Activated effector memory CD4-positive, alpha-beta T cell treated with Interleukin-2 at 50 U/mL for 16 hours (primary cell): ENCODE measurements at places on chromosomes 6 and 20.
A peak's percentile ranks its signal among the peaks of the same experiment; 100 is the strongest.

DNA sequence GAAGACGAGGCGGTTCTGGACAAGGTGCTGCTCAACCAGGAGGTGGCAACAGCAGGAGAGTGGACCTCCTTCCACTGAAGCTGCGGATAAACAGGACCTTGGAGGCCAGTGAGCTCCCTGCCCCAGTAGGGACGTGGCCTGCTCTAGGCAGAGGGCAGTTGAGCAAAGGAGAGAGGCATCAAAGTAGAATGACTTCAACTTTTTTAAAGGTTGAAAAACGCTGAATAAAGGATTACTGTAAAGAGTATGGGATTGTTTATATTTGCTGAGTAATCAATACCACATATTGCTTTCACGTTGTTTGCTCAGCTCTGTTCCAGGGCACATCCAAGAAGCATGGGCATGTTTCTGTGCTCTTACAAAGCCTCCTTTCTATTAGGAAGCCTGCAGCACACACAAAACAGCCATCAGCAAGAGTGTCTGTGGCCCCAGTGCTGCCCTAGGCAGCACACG, 48.1 kb downstream of the ERMARD start:
- DNase-seq, result no peak

GRCh38 chr6:89509777-89510281, 76.9 kb downstream of the ANKRD6 start:
- no peak for DNase-seq

GRCh38 chr20:53748821-53749421, 155.3 kb upstream of the ZNF217 start:
- DNase-seq, result no peak

- DNase-seq, result no peak
These were observed 204.7 kb upstream of the ARG1 start for GRCh38 chr6:131368198-131368911.

GRCh38 chr6:44211284-44211683, 5.4 kb upstream of the MYMX start:
- DNase-seq, result no peak

GRCh38 chr6:132392792-132393191, 8.5 kb downstream of the MOXD1 start:
- no peak for DNase-seq

DNA sequence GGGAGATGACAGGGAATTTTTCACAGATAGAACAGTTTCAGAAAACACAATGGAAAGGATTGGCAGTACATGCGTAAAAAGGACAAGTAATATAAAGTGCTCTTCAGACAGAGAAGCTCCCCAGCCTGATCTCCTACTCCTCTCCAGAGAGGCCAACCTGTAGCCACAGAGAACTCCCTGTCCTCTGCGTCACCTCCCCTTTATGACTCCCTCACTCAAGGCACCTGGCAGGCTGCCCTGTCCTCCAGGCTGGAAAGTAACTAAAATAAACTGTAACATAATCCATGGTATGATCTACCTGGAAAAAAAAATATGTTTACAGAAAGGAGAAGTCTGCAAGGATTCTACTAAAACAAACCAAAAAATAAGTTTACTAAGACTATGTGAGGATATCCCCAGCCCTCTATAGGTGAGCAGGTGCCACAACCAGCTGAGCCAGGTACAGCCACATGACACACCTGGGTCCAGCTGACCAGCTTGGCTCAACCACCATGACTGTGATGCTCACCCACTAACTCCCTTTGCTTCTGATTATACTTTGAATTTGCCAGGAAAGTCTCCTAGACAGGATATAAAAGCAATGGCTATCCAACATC, 29.2 kb downstream of the MBOAT1 start:
- DNase-seq, result no peak

DNA sequence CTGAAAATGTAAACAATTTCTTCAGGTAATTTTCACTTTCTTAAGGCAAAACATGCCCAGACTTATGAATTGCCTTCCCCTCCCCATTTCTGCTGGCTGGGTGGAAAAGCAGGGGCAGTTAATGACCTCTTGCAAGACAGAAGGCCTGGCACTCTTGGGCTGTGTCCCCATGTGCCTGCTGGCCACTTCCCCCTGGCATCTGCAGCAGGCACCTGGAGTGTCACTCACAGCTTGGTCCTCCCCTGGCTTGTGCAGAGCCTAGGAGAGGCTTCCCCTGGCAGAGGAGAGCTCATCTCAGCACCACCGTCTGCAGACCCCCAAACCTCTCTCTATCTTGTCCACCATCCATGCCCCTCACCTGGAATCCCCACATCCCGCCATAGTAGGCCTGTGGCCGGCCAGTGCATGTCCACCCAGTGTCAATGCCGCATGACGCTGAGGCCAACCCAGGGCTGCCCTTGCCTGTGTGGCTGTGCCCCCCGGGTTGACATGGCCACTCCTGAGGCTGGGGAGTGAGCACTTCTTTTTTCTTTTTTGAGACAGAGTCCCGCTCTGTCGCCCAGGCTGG, 83.5 kb upstream of the SLC22A23 start:
- no peak for DNase-seq

DNA sequence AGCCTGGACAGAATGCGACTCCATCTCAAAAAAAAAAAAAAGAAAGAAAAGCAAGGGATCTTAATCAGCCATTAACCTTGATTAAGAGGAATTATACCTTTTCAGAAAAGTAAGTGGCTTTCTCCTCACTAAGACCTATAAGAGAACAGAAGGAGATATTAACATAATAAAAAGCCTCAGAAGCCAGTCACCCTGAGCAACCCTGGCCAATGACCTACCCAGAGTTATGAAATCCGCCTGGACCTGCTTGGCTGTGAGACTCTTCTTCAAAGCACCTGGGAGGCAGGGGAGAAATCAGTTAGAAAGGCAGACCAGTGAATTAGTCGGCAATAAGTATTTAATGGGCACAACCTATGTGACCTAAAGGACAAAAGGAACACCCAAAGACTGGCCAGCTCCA, 32.7 kb upstream of the C20orf203 start:
- no peak for DNase-seq

GRCh38 chr6:163460307-163460782, 45.8 kb downstream of the QKI start:
- DNase-seq, result no peak

- no peak for DNase-seq
These were observed 89.7 kb upstream of the QKI start for GRCh38 chr6:163324688-163325389.

GRCh38 chr6:117074672-117075071, 190.7 kb upstream of the VGLL2 start:
- no peak for DNase-seq

- peak; percentile 64 for DNase-seq
These were observed 83.1 kb downstream of the IRF4 start for GRCh38 chr6:474453-475185.

GRCh38 chr6:125779924-125780539, 10.7 kb upstream of the NCOA7 start:
- DNase-seq, result peak; percentile 72

DNA sequence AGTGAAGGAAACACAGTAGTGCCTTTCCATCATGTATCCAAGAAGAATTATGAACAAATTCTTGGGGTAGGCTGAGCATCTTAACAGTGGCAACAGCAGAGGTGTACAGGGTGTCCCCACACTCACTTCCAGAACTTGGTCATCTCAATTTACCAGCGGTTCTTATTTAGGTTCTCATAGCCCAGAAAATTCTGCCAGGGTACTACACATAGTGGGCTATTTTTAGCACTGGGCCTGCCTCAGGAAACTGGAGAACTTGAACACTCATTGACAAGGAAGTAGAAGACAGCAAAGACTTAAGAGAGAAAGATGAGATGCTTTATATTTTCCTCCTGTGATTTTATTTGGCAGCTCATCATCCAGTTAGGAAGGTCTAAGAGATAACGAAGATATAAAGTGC, 71.8 kb upstream of the PHIP start:
- DNase-seq, result no peak

DNA sequence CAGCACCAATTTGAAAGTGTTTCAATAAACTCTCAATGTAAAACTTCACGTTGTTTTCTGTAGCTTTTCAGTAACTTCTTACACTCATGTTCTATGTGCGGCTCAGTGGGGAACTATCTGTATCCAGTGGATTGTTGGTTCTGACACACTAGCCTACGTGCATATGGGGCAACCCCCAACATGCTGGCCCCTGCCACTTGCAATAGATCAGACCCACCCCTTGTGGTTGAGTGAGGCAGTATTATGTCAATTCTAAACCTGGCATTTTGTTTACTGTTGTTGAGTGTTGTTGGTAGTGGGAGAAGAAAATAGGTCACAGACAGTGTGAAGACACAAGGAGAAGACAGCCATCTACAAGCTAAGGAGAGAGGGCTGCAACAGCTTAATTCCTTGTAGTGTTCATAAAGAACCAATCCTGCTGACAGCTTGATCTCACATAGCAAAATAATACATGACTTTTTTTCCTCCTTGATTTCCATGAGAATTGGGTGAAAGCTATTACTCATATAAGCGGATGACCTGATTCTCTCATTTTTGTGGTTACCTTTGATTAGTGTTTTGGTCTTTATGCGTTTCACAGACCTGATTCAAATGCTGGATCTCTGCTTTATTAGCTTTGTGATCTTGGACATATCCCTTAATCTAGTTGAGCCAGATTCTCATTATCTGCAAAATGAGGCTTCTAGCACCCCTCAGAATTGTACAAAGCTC, 320.4 kb downstream of the LAMA2 start:
- no peak for DNase-seq

GRCh38 chr6:120320481-120321162, 971.1 kb upstream of the MAN1A1 start:
- DNase-seq, result no peak

GRCh38 chr6:15927531-15928225, 201.2 kb upstream of the MYLIP start:
- no peak for DNase-seq

DNA sequence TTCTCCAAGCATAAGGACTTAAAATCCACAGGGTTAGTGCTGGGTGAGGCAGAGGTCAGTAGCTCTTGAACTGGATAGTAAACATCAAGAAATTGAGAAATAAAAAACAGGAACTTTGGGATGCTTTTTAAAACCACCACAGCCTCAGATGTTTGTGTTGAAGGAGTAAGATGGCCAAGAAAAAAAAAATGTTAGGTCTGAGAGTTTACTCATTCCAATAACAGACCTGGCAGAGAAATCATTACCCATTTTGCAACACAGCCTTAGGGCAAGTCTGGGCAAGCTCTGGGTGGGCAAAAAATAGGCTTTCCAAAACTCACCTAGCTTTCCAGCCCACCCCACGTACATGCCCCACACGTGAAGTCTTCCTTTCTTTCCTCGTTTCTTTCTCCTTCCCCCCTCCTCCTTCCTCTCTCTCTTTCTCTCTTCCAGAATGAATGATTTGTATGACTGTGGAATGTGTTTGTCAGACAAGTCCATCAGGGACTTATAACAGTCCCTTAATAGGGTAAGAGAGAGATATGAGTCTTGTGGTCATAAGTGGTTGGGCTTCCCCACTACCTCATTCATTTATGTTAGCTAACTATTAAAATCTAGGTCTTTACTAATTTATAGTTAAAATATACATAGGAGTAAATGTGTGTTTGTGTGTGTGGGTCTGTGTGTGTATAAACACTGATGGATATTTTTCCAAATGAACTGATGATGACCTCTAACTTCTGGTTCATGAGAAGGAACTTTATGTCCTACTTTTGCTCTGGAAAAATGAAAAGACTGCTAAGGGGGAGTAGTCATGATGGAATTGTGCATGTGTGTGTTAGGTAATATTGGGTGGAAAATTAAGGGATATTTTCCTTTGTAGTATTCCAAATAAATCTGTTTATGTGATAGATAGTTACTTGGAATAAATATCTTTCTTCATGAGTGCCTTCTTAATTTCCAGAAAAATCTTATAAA, 18.0 kb upstream of the DSE start:
- no peak for DNase-seq

DNA sequence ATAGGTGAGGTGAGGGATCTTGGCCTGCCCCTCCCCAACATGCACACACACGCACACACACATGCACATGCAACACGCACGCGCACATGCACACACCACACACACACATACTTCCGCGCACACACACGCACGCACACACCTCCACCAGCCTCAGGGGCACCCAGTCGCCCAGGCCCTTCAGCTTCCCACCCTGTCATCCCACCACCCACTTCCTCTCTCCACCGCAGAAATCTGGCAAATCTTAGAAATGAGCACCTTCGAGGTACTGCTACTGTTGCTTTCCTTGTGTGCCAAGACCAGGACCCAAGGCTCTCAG, 1.2 kb downstream of the SPDEF start:
- DNase-seq, result no peak

DNA sequence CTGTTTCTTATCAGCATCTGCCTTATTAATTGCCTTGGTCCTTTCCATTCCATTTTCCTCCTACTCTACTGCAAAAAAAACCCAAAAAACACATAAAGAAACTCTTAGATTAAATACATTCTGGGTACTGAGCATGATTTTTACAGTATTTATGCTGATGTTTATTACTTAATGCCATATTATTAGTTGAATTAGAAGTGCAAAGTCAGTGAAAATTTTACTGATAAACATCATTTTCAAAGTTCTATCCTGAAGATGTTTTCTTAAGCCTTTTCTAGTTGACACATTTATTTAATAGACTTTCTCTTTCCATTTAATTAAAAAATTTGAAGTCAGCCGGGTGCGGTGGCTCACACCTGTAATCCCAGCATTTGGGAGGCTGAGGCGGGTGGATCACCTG, 236.0 kb upstream of the RUNX2 start:
- no peak for DNase-seq

DNA sequence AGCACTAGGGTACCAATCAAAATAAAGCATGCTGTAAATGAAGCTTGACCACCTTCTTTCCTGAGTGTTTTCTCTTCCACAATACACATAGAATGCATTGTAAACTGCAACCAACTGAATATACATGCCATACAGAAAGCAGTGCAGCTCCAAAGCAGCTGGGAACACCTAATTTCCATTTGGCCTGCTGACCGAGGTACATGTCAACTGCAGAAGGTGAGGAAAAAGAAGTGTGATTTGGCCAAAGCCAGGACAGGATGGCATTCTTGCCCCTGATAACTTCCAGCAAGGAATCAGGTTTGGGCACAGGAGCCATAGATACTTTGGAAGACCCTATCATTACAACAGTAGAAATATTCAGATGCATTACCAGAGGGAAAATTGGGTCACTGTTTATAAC, 258.4 kb downstream of the SLC35F1 start:
- no peak for DNase-seq

DNA sequence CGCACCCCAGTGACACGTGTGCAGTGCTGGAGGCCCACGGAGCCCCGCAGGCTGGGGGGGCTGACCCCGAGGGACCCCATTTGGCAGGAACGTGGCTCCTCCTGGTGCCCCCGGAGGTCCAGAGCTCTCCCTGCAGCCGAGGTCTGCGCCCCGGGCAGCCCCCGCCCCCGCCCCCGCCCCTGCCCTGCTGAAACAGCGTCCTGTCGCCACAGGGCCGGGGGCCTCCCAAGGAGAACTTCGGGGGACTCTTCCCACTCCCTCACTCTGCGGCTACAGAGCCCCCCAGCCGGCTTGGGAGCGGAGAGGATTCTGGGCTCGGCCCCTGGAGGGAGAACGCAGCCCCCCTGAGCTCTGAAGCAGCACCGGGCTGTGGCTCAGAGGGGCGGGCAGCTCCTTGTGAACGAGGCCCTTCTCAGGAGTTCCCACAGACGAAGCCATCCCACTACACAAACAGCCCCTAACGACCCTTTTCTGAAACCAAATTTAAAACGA, 115.2 kb downstream of the DLL1 start:
- DNase-seq, result no peak
